Pons (tissue), 1 donor: ENCODE measurements at places on chromosomes 7 and 10.

- DNase-seq, result no peak
Measured at GRCh38 chr7:41328544-41328943, 374.3 kb downstream of the INHBA start.

GRCh38 chr7:7129381-7129780 lies 53.0 kb upstream of the C1GALT1 start:
- no peak for DNase-seq

DNA sequence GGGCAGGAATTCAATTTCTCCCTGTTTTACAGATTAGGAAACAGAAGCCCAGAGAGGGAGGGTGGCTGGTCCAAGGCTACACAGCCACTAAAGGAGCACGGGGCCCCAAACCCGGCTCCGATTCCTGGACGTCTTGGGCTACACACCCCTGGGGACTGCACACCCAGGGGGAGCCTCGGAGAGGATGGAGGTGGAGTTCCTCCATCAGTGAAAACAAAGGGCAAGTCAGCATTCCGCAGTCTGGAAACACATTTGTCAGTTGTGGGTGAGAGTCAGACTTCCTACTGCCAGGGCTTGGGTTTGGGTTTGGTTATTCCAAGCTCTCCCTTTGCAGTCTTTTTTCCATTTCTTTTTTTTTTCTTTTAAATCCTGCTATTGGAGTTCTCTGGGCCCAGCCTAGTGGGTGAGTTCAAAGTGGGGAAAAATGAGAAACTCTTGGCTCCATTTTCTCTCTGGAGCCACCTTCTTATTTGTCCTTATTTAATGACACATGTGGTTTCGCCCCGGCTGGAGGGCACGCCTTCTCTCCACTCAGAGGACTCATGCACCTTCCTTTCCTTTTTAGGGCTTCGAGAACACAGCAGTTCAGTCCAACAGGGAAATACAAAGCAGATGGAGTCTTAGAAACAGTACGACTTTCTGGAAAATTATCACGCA lies 59.9 kb upstream of the AQP1 start:
- DNase-seq, result no peak

DNA sequence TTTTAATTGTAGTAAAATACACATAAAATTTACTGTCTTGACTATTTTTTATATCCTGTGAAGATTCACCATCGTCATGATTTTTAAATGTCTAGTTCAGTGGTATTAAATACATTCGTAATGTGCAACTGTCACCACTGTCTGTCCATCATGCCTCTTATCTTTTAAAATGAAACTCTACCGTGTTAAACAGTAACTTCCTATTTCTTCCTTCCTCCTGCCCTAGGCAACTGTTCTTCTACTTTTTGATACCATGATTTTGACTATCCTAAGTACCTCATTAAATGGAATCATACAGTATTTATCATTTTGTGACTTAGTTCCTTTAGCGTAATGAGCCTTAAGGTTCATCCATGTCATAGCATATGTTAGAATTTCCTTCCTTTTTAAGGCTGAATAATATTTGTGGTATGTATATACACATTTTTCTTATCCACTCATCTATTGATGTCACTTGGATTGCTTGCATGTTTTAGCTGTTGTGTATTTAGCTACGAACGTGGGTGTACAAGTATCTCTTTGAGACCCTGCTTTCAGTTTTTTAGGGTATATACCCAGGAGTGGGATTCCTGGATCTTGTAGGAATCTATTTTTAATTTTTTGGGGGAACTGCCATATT lies 13.5 kb downstream of the SLK start:
- no peak for DNase-seq

DNA sequence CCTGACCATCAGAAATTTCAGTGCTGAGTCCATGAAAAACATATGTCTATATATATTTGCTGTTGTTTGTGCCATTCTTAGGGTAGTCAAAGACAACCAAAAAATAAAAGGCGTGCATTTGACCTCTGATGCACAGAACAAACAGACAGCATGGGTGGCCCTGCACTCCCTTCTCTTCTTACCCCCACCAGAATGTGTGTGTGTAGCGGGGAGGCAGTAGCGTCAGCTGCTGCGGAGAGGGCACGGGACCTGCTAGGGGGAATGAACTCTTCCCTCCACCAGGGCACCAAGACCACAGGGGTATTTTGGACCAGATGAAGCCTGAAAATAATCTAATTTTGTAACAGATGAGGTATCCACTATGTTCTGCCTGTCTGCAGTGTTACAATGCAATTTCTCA lies 277.7 kb upstream of the ZNF32 start:
- no peak for DNase-seq

GRCh38 chr10:48271047-48271730 lies 3.3 kb downstream of the FRMPD2 start:
- DNase-seq, result no peak

DNA sequence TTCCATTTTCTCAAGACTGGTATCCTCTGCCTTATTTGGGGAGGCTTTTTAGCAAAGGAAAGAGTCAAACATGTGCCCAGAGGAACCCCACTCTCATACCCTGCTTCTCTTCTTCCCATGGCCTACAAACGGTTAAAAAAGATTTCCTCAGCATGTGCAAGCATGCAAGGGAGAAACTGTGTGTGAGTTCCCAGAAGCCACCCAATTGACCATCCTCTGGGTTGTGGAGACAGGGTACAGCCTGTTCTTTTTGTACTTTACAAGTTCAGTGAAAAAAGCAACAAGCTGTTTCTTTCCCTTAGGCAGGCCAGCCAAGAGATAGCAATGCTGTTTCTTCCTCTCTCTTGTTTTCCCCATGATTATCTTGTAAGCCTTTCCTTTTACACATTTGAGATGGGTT lies 68.8 kb upstream of the MTPN start:
- DNase-seq, result no peak

- DNase-seq, result no peak
Measured at GRCh38 chr7:4260867-4261600, 421.1 kb upstream of the FOXK1 start.

DNA sequence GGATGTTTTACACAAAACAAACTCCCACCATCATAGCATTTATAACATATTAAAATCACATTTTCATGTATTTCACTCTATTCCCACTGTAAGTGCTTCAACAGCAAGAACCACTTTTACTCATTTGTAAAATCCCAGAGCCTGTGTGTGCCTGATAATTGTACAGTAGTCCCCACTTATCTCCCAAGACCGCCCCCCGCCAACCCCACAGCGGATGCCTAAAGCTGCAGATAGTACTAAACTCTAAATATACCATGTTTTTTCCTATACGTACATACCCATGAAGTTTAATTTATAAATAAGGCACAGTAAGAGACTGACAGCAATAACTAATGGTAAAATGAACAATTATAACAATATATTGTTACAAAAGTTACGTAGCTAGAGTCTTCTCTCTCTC lies 33.5 kb downstream of the EZH2 start:
- no peak for DNase-seq

DNA sequence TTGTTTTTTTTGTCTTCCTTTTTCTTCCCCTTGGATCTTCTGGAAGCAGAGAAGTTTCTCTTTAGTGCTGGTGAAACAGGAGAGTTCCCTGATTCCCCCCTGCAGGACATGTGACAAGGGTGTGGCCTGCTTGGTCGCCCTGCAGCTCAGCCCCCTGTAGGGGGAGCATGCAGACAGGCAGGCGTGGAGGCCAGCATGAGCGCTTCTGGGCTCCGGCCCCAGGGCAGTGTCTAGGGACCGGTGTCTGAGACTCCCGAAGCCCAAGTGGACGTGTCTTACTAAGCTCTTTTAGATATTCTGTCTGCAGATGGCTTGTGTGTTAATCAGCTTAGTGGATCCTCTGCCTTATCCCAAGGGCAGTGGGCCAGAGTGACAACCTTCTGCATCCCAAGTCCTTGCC lies 26.1 kb downstream of the PRSS58 start:
- no peak for DNase-seq

GRCh38 chr7:98913612-98914011 lies 35.3 kb downstream of the TRRAP start:
- DNase-seq, result no peak

DNA sequence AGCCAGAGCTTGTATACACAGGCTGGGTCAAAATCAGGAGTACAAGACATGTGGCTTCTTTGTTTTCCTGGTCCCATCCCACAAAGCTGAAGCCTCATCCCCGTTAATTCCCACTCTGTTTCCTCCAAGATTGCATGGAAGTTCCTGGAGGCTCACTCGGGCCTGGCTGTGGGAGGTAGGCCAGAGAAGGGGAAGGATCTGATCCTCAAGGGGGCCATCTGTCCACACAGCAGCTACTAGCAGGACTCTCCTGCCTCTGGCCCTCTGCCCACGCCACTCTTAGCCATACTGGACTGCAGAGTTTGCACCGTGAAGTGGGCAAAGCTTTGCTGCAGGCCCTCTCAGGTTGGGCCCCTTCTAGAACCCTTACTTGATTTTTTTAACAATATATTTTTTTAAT lies 160.6 kb downstream of the FGFR2 start:
- DNase-seq, result peak; percentile 72

GRCh38 chr10:12130237-12130872 lies 878 bp downstream of the SEC61A2 start:
- peak; percentile 84 for DNase-seq

- no peak for DNase-seq
Measured at GRCh38 chr10:82866424-82867020, 991.5 kb downstream of the NRG3 start.

DNA sequence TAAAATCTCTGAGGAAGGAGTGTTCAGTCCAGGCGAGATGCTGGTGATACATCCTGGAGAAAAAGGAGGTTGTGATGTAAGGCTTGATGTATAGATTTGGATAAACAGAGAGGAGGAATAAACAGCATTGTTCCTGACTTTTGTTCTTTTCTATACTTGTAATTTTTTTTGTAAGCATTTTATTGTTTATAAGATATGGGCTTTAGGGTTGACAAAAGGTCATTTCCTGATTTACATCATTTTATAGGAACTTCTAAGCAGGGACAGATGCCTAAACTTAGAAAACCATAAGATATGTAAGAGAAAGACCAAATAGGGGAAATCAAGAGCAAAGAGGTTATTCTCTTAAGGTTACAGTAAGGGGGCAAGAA lies 16.7 kb upstream of the SLC26A4 start:
- no peak for DNase-seq

GRCh38 chr7:2108501-2109250 lies 124.1 kb downstream of the MAD1L1 start:
- DNase-seq, result peak; percentile 97

DNA sequence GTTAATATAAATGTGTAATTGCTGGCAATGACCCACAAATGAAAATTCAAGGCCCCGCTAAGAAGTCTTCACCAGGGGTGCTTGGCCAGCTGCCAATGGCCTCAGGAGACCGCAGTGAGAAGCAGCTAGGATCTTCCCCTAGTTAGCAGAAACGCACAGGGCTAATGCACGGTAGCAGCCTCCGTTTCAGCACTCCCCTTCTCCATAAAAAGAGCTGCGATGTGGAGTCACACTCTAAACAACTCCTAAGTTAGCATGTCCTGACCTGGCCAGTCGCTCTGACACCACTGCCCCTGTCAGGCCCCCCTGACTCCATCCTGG lies 139.0 kb downstream of the SEPTIN14 start:
- DNase-seq, result no peak

DNA sequence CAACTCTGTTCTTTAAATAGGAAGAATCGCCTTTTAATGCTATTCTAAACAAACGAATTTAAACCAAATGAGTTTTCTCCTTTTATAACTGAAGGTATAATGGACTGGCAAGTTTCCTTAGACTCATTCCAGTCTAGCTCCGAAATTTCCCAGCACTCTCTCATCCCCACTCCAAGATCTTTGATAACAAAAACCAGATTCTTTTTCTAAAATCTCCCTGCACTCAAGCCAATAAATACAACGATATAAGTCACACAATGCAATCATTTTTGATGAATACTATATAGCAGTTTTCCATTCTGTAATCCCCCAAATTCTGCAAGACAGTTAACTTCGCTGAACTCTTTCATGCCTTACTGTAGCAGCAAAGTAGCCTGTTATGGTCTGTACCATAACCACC lies 1.9 kb downstream of the OGA start:
- DNase-seq, result no peak

GRCh38 chr7:133071506-133071905 lies 10.4 kb downstream of the CHCHD3 start:
- no peak for DNase-seq

GRCh38 chr10:12826800-12827372 lies 174.6 kb downstream of the CCDC3 start:
- no peak for DNase-seq

DNA sequence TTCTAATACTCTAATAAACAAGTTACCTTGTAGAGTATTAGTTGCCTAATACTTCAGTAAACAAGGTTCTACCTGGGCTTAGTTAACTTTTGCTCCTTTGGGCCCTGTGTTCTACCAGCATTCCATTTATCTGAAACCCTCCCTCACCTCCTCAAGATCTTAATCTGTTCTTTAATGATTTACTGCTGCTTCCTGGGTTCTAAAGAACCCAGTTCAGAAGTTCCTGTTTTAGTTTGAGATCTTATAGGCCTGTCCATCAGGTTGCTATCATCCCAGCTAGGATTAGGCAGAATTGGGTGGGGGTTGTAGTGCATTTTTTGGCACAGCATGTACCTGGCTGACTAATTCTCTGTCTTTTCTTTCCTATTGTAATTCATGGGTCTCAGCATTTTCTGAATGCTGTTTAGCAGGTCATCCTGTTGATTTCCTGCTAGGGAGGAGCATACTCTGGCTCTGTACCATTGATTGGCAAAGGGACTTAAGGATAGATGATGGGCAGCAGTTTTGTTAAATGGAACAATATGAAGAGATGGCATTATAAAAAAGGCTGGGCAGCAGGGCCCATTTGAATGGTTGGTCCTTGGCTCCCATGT lies 53.7 kb upstream of the TMEM248 start:
- no peak for DNase-seq

- no peak for DNase-seq
Measured at GRCh38 chr7:31410265-31410664, 69.7 kb upstream of the NEUROD6 start.

DNA sequence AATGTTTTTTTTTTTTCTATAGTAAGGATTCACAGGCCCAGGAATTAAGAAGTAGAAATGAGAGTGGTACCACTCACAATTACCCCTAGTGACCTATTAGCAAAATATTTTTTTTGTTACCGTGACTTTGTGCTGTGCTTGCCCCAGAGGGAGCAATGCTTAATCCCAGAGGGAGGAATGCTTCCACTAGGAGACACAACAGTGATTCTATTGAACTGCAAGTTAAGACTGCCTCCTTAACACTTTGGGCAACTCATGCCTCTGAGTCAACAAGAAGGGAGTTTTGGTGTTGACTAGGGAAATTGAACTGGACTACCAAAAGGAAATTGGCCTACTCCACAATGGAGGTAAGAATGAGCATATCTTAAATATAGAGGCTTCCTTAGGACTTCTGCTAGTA lies 17.2 kb upstream of the MEOX2 start:
- no peak for DNase-seq

DNA sequence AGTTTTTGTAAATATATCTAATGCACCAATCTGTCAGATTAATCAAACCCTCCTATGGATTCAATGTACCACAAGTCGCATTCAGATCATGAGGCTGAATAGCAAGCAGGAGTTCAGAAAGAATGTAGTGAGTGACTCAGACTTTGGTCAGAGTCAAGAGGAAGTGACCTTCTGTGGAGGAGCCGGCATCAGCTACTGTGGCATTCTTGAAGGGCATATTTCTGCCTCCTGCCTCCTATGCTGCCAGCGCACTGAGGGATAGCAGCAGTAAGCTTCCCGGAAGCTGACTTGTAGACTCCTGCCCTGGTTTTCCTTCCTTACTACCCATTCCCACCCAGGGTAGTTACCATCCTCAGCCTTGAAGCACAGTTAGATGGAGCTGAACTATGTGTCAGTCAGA lies 867.5 kb downstream of the NRG3 start:
- DNase-seq, result no peak
